ENCODE measurements at places on chromosomes 4 and X.

DNA sequence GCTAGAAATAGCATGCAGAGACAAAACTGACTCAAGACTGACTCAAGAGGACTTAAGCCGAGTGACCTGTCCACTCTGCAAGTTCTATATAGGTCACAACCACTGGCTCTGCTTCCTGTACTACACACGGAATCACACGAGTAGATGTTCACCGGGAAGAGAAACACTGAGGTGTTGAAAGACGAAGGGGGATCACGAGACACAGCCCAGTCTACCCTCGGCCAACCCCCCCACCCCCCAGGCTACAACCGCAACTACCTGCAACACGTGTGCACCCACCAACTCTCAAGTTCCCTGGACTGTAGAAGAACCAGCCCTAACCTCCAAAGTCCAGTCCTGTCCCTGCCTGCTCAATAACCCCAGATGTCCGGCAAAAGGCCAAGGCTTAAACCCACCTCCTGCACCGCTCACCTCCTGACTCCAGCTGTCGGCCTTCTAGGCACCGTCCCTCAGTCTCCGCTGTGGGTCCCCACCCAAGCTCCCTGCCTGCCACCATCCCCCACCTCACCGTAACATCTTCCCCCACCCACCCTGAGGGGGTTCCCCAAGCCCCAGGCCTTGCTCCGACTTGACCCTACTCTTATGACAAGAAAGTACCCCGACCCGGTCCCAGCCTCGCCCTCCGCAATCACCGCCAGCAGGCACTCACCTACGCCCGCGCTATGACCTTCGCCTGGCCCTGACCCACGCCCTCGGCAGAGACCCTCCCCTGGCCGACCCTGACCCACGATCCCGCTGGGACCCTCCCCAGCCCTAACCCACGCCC lies 739 bp downstream of the GAK start:
- no peak for DNase-seq

DNA sequence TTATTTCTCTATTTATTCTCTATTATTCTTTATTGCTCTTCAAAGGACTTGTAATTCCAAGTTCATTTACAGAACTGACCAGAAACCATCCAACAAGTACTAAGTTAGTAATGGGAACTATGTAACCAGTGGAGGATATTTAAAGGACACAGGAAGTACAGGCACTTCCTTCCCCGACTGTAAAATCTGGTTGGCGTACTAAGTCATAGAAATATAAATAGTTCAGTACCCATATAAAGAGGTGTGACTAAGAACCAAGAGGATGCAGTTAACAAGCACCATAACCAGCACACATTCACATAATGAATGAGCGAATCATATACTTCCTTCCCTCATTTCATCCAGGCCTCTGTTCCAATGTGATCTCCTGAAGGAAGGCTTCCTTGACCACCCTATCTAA lies 3.6 kb upstream of the EIF4E start:
- DNase-seq, result no peak

DNA sequence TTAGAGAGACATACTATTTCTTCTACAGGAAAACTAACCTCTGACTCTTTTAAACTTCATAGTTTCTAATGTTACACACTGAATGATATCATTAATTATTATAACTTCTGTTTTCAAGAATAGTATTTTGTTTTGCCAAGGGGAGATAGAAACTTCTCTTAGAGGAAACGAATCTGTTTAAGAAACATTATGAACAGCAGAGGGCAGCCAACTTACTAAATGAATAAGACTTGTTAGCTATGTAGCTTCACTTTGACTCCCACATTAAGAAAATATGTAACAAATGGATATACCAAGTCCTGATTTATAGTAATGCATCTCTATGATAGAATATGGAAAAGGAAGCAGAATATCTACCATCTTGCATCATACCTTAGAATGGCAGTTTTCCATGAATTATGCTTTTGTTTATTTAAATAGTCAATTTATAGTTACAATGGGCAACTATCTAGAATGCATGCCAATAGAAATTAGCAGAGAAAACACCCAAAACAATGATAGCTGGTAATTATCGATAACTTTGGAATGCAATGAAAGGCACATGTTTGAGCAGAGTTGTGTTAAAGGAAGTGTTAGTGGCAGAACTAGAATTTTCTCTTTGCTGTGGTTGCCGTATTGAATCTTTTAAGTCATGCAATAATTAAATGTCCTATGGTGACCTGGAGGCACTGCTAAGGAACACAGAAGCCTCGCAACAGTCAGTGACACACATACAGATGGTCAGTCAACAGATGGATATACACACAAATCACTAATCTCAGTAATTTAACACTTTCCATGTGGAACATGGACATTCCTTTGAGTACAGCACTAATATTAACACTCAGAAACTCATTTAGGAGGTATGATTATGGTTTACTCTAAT lies 105.7 kb upstream of the PDLIM3 start:
- peak; percentile 69 for DNase-seq

- DNase-seq, result no peak
These were observed 2.2 kb downstream of the ATP8A1 start for GRCh38 chr4:42654631-42655268.

GRCh38 chrX:13235930-13236329 lies 83.9 kb downstream of the ATXN3L start:
- no peak for DNase-seq

GRCh38 chrX:54067766-54068165 lies 23.5 kb upstream of the PHF8 start:
- DNase-seq, result no peak

- DNase-seq, result no peak
These were observed 177.3 kb downstream of the BANK1 start for GRCh38 chr4:101967697-101968346.

Measured in COR-L47 (cell line).